ENCODE measurements at places on chromosomes 1 and 21.
A peak's percentile ranks its signal among the peaks of the same experiment; 100 is the strongest.

- DNase-seq, result no peak
These were observed 37.6 kb downstream of the FCRL2 start for GRCh38 chr1:157739229-157739901.

GRCh38 chr1:112675728-112676381 lies 1.4 kb downstream of the MOV10 start:
- no peak for DNase-seq

GRCh38 chr1:162085991-162086390 lies 16.5 kb downstream of the NOS1AP start:
- DNase-seq, result no peak

DNA sequence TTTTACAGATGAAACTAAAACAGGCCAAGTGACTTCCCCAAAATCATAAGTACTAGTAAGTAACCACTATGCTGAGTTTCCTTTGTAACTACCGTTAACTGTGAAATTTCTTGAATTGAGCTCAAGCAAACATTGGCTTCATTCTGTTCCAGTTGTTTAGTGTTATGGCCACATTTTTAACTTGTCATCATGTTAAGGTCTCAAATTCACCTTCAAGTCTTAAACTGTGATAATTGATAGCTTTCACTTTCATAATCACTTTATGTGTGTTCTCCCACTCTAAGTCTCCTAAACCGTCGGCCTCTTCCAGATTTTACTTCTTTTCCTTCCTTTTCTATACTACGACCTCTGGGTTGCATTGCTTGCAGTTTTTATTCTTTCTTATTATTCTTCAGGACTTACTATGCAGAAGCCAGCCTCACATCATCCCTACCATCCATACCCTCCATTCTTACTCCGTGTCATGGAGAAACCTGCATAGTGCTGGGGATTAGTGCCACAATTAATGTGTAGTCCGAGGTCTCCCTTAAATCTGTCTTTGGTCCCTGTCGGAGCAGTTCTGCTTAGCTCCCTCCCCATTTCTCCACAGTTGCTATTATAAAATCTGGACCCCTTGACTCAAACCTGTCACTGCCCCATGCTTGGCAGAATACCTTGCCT lies 5.8 kb downstream of the KIF1B start:
- DNase-seq, result peak; percentile 12
